Suprapubic skin (tissue), 4 donors: ENCODE measurements at places on chromosomes 11 and 22. TPM values are rescaled to one million over a fixed set of nuclear protein-coding genes. Genes with fewer than 3 reads are reported as not detected.

CLCF1 gene
- 5.5 TPM for total RNA-seq

GSTT4 gene
- total RNA-seq = not detected

BATF2 gene
- not detected for total RNA-seq

OR51I1 gene
- not detected for total RNA-seq

PHOX2A gene
- total RNA-seq = not detected

CCDC34 gene
- total RNA-seq = 4.3 TPM

MS4A15 gene
- total RNA-seq = not detected

USP2 gene
- total RNA-seq = 5.9 TPM

SAA4 gene
- total RNA-seq = 5.1 TPM

STARD10 gene
- 76.3 TPM for total RNA-seq

LRRC56 gene
- 1.7 TPM for total RNA-seq

EML3 gene
- total RNA-seq = 47.1 TPM

MUC15 gene
- 58.1 TPM for total RNA-seq

MS4A3 gene
- not detected for total RNA-seq

ARHGAP20 gene
- total RNA-seq = 1.6 TPM

PCNX3 gene
- 38.5 TPM for total RNA-seq

CTSF gene
- total RNA-seq = 81.3 TPM

TSGA10IP gene
- total RNA-seq = not detected

MMP13 gene
- total RNA-seq = not detected

FERMT3 gene
- total RNA-seq = 11.5 TPM

DAGLA gene
- total RNA-seq = 0.64 TPM

CD3G gene
- total RNA-seq = not detected

SLC25A18 gene
- 3.1 TPM for total RNA-seq

WBP2NL gene
- 0.76 TPM for total RNA-seq

UBE4A gene
- total RNA-seq = 50.0 TPM

TNNI2 gene
- 17.4 TPM for total RNA-seq

DTX4 gene
- 11.5 TPM for total RNA-seq

NTM gene
- total RNA-seq = 1.7 TPM

FAM118B gene
- 11.1 TPM for total RNA-seq

P2RX3 gene
- not detected for total RNA-seq

EFCAB6 gene
- 2.8 TPM for total RNA-seq

CD248 gene
- total RNA-seq = 5.9 TPM
